ENCODE measurements at places on chromosomes 1 and 21.
A peak's percentile ranks its signal among the peaks of the same experiment; 100 is the strongest.

DNA sequence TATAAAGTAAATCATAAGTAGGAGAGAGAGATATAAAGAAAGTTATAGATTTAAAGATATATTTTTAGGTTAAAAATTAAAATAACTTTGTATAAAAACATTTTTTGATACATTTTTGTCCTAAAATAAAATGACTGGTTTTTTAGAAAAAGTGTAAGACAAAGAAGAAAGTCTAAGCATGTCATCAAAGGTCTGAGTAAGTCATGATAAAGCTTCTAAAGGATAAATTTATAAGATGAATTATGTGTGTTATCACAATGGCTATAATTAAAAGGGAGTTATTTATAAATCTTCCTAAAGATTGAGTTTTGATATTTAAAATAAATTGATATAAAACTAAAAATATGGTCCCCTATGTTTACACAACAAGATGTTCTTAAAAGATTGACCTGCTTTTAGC, 370.9 kb downstream of the PTPRU start:
- DNase-seq = peak; percentile 15

- DNase-seq = no peak
Observed at GRCh38 chr1:241950390-241950789, 7.2 kb upstream of the BECN2 start.

DNA sequence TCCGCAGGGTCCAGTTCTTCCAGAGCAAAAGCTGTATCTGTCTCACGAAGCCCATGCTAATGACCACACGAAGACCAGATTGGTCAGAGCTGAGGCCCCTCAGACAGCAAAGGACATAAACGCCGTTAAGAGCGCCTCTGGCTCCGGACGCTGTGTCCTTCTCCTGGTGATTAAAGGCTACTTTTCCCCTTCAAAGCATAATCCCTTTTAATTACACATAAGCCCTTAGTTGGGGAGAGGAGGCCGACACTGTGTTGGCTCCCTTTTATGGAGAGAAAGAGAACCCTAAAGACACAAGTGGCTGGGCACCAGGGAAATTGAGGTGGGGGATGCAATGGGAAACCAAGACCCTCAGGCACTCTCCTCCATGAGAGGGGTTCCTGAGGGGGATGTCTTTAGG, at the start of gene ABCA4:
TSS of gene ABCA4 (minus strand) at position 158 of the 400 bp plus-strand sequence. CDS start at position 55, 103 bp downstream.
- DNase-seq = no peak

DNA sequence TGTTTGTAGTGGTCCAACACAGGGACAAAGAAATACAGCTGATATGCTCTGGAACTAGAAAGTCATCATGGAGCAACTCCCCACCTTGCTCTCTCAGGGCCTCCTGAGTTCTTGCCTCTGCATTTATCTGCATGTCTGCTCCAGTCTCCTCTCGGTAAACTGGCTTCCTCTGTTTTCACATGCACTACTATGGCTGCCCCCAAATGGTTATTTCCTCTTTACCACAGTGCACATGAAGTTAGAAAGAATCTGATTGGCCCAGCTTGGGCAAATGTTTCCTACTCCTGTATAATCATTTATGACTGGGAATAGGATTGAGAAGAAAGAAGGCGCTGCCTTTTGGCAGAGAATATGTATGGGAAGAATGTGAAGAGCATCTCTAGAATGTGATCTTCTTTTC, 16.5 kb upstream of the PSMB2 start:
- no peak for DNase-seq

GRCh38 chr1:211259638-211260126, 516 bp downstream of the RCOR3 start:
- no peak for DNase-seq

GRCh38 chr1:200206761-200207160, 179.3 kb downstream of the NR5A2 start:
- DNase-seq = no peak

DNA sequence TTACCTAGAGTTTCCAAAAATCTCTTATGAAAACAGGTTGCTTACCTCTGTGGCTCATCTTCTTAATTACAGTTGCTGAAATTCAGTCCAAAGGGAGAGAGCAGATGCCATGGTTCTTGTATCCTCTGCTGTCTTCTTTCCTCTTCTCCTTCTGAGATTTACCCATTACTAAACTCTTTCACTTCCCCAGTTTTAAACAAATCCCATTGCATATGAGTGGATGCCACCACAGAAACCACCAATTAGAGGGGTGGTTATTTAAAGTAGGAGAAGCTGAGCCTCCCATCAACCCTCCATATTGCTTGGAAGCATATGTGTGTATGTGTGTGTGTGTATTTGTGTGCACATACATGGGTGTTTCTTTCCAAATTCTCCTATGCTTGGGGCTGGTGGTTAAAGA, 128.5 kb upstream of the KCNK1 start:
- no peak for DNase-seq

- DNase-seq = no peak
Observed at GRCh38 chr1:236142253-236143103, at the start of gene GPR137B. Gene GPR137B (plus strand): TSS chr1:236142539. CDS start chr1:236142623, 84 bp downstream.

- no peak for DNase-seq
Observed at GRCh38 chr1:203630697-203631096, 4.1 kb downstream of the ATP2B4 start.

GRCh38 chr1:165129568-165130164, 226.8 kb downstream of the LMX1A start:
- peak; percentile 51 for DNase-seq

- no peak for DNase-seq
Observed at GRCh38 chr1:30410153-30410851, 313.1 kb downstream of the MATN1 start.

- DNase-seq = no peak
Observed at GRCh38 chr21:41325138-41325912, 8.7 kb downstream of the FAM3B start.

- DNase-seq = no peak
Observed at GRCh38 chr1:165483412-165483811, 38.5 kb upstream of the RXRG start.

DNA sequence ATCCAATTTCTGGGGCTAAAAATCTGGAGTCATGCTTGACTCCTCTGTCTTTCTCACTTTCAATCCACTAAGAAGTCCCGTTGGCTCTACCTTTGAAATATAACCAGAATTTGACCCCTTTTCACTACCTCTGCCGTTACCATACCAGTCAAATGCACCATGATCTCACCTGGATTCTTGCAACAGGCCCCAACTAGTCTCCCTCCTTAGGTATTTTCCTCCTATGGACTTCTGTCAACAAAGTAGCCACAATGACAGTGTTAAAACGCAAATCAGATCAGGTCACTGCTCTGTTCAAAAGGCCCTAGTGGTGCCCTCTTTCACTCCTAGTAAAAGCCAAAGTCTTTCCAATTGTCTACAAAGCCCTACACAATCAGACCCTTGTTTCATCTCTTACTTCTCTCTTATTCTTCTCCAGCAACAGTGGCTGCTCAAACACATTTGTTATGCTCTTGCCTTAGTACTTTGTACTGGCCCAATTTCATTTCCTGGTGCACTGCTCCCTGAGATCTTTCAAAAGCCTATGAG, 35.7 kb upstream of the AGL start:
- DNase-seq = no peak

GRCh38 chr1:15454256-15454655, 2.3 kb upstream of the CELA2A start:
- DNase-seq = no peak

DNA sequence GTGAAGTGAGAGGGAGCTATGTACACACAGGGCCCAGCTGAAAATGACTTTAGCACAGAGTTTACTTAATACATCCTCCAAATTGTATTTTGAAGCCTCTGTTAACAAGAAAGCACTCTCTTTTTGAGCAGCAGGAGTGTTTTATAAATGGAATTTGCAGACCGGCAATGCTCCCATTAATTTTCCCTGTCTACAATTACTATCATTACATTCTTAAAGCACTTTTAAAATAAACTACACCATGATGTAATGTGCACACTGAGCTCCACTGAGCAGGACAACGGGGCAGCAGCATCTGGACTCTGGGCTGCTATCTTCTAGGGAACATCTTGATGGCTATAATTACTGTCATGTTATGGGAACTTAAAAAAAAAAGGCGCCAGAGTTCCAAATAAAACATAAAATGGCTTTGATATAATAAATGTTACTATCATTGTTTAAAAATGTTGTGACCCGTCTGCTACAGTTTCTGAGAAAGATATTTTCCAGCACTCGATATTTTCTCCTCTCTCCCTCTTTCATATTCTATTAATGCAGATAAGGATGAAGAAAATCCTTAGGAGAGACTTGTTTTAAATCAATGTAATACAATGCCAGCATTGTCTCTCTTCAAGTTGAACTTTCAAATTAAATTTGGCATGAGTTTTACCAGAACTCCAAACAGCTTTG, 150.9 kb downstream of the HLX start:
- DNase-seq = no peak
